ENCODE measurements at places on chromosomes 5 and 9. TPM values are rescaled to one million over a fixed set of nuclear protein-coding genes. Genes with fewer than 3 reads are reported as not detected.
A peak's percentile ranks its signal among the peaks of the same experiment; 100 is the strongest.

- no peak for DNase-seq
Measured at GRCh38 chr9:83013867-83014605, 48.9 kb downstream of the RASEF start.

DNA sequence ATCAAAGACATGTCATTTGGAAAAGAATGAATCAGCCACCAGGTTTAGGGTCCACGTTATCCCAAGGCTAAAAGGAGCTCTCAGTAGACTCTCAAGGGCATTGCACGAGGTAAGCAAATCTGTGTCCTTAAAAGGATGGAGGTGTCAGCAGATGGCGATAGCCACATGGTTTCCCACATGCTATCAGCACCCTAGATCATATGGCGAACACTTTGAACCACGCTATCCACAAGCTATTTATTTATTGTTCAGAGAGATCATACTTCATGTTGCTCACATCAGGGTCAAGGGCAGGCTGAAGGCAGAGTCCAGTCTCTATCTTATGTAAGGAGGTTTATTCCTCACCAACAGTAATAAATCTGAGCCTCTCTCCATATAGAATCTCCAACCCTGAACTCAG is 43.7 kb downstream of the CDH6 start:
- no peak for DNase-seq

CCNJL gene
- total RNA-seq: 0.08 TPM

CTNNAL1 gene
- total RNA-seq: 41.9 TPM

DNA sequence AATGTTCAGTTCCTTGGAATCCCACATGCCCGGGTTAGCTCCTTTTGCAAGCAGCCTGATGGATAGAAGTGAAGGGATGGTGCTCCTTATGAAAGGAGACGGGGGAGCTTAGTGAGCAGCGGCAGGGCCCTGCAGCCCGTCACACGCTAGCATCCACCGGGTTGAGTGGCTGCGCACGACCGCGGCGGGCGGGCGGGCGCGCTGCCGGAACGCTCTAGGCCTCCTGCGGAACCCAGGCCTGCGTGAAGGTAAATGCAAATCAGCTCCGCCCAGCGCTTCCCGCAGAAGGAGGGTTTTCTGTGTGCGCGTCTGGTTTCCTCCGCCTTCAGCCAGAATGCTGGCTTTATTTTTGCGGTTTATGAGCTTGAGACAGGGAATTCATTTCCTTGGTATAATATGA is 19.8 kb downstream of the IL12B start:
- DNase-seq: no peak

DNA sequence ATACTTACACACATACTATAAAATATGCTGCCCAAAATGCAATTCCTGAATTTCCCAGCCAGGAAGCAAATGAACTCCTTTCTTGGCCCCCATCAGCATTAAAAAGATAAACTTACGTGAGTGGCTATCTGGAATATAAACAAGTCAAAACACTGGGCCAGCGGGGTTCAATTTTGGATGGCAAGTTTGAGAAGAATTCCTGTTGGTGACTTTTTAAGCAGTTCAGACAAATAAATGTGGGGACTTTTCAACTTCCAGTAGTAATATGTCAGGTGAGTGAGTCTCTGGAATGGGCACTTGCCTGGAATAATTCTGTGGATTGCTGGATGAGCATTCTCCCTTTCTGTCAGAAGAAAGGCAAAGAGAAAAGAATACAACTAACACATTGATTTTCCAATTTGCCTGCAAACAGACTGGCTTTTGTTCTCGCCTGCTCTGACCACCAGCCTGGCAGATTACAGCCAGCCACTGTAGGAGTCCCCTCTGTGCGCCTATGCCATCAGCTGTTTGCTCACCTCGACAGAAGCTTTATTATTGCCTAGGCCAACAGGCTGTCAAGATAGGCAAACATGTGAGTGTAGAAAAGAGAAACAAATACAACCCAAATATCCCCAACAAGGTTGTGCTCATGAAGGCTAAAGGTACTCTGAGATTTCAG is 78.6 kb downstream of the MRPS27 start:
- DNase-seq: no peak

OLFML2A gene
- 0.27 TPM for total RNA-seq

DNA sequence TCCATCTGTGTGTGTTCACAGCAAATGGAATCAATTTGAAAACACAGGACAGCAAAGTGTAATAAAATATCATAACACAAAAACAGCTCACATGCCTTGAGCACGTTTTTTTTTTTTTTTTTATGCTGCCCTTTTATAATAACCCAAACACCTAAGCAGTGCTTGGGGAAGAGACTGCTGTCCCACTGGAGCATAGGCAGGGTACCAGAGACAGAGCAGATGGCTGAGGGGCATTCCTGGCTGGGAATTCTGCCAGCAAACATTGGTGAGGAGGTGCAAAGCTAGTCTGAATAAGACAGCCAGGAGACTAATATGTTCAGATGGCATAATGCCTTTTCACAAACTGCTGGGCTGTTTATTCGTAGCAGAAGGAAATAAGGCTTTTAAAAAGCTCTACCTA is 58.1 kb upstream of the SV2C start:
- DNase-seq: no peak

PTPN3 gene
- total RNA-seq: 0.24 TPM

DNA sequence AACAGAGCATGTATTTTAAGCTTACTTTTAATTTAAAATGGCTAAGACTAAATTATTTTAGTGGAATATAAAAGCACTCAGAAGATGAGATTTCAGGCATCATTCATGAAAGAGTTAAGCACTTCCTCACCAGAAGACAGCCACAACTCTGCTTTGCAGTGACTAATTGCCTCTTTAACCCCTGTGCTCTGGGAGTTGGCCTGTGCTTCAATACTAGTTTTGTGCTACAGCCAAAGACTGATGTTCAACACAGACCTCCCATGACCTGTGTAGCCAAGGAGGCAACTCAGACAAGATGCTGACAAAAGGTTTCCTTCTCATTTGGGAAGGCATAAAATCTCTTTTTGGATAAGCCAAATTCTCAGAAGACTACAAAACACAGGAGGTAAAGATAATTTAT is 353.5 kb downstream of the FBXL17 start:
- DNase-seq: no peak

ZNF300 gene
- 0.08 TPM for total RNA-seq

DNA sequence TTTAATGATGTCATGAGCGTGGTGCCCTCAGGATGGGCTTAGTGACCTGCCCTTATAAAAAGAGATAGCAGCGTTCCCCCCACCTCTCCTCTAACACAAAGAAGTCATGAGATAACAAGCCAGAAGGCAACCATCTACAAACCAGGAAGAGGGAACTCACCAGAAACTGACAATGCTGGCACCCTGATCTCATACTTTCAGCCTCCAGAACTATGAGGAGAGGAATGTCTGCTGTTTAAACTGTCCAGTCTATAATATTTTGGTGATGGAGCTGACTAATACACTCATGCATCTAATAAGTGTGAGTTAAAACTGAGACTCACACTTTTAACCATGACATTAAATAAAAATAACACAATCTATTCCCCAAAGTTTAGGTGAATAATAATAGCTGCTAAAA is 156.1 kb upstream of the SPEF2 start:
- DNase-seq: no peak

- DNase-seq: no peak
Measured at GRCh38 chr9:125995706-125996105, 248.5 kb downstream of the PBX3 start.

CD14 gene
- 0.21 TPM for total RNA-seq

ZNF618 gene
- 0.08 TPM for total RNA-seq

DNA sequence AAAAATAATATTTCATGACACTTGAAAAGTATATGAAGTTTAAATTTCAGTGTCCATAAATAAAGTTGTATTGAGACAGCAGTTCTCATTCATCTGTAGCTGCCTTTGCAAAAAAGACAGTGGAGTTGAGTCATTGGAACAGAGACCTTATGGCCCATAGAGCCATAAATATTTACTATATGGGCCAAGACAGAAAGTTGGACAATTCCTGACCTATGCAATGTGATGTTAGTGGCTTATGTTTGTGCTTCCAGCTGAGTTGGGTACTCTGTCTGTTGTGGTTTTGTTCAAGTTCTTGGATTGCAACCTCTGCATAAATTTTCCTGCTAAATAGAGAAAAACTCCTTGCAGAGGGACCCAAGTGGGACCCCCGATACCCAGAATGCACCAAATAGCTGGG is 69.8 kb downstream of the KCNIP1 start:
- no peak for DNase-seq

GRCh38 chr5:111063709-111064322 is 7.7 kb upstream of the TSLP start:
- no peak for DNase-seq

- DNase-seq: peak; percentile 26
Measured at GRCh38 chr9:131395157-131396098, 1.5 kb downstream of the PRRC2B start.

GRCh38 chr9:113995963-113996362 is 82.1 kb downstream of the AMBP start:
- DNase-seq: no peak

DNA sequence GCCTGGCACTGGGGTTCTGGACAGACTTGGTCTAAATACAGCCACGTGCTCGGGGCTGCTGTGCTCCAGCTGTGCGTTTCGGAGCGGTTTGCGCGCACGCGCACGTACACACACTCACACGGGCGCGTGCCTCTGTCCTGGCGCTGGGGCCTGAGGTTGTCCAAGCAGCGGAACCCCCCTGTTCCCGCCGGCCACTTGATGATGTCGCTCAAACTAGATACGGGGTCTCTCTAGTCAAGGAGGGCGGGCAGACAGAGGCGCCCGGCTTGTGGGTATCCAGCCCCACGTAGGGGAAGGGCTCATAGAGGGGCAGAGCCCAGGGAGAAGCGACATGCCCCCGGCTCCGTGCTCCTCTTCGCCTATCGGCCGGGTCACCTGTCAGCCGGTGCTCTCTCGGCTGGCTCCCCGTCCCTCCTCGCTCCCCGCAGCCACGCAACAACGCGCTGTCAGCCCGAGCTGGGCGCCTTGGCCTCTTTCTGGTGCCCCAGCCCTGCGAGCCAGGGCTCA is 8.9 kb downstream of the NR2F1-AS1 start:
- DNase-seq: no peak

C8G gene
- 0.69 TPM for total RNA-seq

GRCh38 chr5:916441-917293 is 24.0 kb downstream of the TRIP13 start:
- DNase-seq: no peak

GRCh38 chr5:4662756-4663155 is 477.4 kb upstream of the ADAMTS16 start:
- DNase-seq: no peak

DNA sequence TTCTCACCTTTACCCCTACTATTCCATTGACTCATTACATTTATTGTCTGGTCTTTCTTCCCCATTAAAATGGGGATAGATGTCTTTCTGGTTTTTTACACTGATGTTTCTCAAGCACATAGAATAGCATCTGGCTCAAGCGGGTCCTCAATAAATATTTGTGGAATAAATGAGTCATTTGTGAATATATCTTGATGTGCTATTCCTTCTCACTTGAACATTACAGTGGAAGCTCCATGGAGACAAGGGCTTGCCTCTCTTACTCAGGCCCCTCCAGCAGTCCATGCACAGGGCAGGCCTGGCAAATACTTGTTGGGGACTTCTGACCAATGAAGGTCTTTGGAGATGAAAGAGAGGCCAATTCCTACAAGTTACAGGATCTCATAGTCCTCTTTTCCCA is 151.7 kb upstream of the TAS2R1 start:
- DNase-seq: no peak

PCDHB3 gene
- total RNA-seq: not detected

- no peak for DNase-seq
Measured at GRCh38 chr9:118303216-118303615, 599.0 kb downstream of the TLR4 start.

LIFR gene
- total RNA-seq: 0.10 TPM

APBA1 gene
- not detected for total RNA-seq

GRCh38 chr5:155275222-155275621 is 261.7 kb downstream of the KIF4B start:
- DNase-seq: no peak

CDC25C gene
- 9.2 TPM for total RNA-seq

GRCh38 chr5:157535042-157535865 is 40.3 kb downstream of the ADAM19 start:
- DNase-seq: no peak

- DNase-seq: no peak
Measured at GRCh38 chr9:95004411-95005277, 278.1 kb downstream of the AOPEP start.

Data from GM12878 (cell line).